ENCODE measurements at places on chromosomes 7 and 10.

DNA sequence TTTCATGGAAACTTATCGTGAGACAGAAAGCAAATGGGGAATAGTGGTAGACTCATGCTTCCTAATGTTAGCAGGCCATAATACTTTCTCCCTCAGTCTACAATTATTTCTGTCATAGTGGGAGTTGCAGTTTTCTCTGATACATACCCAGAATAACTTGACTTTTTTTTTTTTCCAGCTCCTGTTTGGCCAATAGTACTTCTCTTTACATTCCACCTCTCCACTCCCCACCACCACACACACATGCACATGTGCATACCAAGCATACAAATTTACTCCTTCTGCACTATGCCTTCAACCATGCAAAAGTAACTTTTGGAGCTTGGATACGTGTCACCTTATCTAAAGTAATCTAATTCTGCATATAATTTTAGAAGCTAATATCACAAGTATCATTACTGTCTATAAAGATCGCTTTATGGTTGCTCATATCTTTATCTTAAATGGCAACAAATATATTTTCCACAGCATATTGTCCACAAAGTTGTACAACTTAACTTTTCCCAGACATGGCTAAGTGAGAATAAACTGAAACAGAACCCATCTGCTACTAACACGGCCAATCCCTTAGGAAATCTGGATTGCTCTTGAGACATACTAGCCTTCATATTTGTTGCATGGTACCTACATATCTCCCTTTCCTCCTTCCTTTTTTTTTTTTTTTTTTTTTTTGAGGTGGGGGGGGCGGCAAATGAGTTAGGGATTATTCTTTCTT lies 49.0 kb downstream of the TES start:
- DNase-seq = no peak

- no peak for DNase-seq
Measured at GRCh38 chr10:83522456-83522855, 616.9 kb upstream of the GHITM start.

- DNase-seq = no peak
Measured at GRCh38 chr7:105006367-105007136, 7.5 kb upstream of the KMT2E start.

DNA sequence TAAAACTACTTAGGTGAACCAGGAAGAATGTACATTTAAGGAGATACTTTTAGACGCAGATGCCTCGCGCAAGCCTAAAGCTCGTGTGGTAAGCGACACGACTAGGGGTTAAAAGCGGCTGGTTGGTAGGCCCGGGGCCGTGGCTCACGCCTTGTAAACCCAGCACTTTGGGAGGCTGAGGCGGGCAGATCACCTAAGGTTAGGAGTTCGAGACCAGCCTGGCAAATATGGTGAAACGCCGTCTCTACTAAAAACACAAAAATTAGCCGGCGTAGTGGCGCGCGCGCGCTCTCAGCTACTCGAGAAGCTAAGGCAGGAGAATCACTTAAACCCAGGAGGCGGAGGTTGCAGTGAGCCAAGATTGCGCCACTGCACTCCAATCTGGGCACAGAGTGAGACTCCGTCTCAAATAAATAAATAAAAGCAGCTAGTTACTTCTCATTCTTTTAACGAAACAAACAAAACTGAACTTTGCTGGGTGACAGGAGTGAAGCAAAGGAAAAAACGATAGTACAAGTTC lies 879 bp downstream of the NUDT5 start:
- DNase-seq = peak; percentile 33

DNA sequence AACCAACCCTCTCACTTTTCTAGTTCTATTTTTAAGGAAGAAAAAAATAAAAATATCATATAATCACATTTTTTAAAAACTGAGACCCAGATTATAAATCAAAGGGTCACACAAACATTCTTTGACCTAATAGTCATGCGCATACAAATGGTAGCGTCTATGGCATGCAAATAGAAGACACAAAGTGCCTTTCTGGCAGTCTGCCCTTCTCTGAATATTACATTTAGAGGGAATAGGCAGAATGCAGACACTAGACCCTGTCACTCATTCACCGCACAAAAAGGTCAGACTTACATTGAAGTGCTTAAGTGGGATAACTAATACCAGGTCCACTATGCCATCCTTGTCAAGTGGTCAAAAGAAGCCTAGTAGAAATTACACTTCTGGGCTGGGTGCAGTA lies 26.5 kb upstream of the FHIP2A start:
- DNase-seq = no peak

GRCh38 chr10:86178401-86179152 lies 188.0 kb downstream of the GRID1 start:
- peak; percentile 38 for DNase-seq

- no peak for DNase-seq
Measured at GRCh38 chr10:86367152-86367951, 757 bp upstream of the GRID1 start.

DNA sequence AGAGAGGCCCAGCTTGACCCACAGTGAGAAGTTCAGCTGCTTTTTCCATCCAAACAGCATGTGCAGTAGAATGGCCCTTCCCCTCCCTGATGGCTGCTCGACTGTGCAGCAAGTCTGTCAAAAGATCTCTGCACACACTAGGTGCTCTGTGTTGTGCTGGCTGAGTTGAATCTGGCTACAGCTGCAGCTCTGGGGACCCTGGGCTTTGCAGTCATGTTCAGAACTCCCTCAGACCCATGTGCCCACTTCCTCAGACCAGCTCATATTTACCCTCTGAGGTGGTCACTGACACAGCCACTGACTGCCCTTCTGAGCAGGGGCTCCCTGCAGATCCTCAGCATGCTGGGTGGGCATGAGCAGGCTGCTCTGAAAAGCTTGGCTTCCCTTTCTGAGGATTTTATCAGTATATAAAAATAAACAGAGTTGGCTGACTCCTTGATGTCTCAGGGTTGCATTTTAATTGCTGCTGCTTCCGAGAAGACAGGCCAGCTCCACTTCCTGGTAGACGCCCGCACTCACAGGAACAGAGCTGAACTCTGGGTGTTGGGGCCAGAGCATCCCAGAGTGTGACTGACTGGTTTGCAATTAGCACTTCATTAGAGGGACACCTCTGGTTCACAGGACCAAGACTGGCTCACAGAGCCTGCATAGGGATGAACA lies 507.9 kb downstream of the RPS24 start:
- no peak for DNase-seq

GRCh38 chr7:122460936-122461335 lies 156.4 kb upstream of the FEZF1 start:
- DNase-seq = no peak

DNA sequence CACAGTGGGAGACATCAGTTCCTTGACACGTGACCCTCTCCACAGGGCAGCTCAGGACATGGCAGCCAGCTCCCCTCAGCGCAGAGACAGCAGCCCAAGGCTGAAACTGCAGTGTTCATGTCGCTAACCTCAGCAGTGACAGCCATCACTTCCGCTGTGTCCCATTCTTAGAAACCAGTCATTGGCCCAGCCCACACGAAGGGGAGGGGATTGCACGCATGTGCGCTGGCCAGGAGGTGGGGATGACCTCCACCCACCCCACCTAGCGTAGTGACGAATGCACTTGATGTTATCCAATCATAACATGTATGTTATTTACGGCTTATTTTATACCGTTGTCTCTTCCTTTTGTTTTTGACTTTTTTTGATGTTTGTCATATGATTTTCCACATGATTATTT lies 36.9 kb upstream of the EGFR start:
- no peak for DNase-seq

GRCh38 chr10:16843252-16843870 lies 26.1 kb upstream of the RSU1 start:
- no peak for DNase-seq

GRCh38 chr7:144388950-144389349 lies 14.5 kb downstream of the NOBOX start:
- DNase-seq = no peak
